Kidney glomerular epithelial cell (primary cell): ENCODE measurements at places on chromosomes 1 and 21.

- no peak for DNase-seq
Measured at GRCh38 chr21:40291560-40291959, 424.3 kb downstream of the PCP4 start.

DNA sequence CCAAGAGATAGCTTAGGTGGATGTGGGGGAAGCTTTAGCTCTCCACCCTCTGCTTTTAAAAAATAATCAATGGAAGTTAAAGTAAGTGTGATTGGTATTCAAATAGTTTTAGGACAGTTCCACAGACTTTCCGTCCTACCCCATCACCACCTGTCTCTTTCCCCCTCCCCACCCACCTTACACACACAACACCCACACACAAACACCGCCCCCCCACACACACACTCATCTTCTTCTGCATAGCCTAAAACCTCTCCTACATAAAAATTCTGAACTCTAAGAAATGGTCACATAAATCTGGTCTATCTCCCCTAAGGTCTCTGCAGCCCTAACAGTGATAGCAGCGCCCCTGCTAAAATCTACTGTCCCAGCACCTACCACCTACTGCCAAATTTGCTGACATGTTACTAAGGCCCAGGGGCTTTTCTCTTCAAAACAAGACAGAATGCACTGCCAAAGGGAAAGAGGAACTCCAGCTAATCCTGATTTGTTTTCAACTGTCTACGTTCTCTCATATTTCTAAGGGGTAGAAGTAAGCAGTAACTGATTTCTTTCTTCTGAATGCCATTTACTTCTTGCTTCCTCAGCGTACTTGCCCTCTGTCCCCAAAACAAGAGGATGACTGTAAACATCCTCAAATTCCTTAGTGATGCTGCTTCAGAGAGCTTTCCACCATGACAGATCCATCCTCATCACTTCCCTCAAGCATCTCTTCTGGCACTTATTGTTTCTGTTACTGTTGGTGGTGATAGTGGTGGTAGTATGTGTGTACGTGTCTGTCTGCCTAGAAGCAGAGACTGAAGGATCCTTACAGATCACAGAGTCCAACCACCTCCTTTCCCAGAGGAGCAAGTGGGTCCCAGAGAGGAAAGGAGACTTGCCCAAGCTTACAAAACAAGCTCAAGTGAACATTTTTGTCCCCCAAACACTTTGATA is 56.8 kb downstream of the LUZP1 start:
- no peak for DNase-seq

DNA sequence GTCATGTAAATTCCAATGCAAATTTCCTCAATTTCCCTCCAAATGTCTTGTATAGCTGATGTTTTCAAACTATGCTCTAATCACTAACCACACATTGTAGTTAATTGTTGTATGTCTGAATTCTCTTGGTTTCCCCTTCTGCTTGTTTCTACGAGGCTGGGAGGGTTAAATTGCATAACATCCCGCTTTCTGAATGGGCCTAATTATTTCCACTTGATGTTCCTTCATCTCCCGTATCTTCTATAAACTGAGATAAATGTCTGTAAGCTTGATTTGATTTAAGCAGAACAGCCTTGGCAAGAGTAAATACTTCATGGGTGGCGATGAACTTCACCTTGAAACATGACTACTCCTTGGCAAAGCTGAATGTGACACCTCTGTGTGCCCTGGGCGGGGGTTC is 72.2 kb downstream of the SERINC2 start:
- DNase-seq: no peak

- peak; percentile 94 for DNase-seq
Measured at GRCh38 chr1:245585252-245585959, 430.6 kb downstream of the KIF26B start.

DNA sequence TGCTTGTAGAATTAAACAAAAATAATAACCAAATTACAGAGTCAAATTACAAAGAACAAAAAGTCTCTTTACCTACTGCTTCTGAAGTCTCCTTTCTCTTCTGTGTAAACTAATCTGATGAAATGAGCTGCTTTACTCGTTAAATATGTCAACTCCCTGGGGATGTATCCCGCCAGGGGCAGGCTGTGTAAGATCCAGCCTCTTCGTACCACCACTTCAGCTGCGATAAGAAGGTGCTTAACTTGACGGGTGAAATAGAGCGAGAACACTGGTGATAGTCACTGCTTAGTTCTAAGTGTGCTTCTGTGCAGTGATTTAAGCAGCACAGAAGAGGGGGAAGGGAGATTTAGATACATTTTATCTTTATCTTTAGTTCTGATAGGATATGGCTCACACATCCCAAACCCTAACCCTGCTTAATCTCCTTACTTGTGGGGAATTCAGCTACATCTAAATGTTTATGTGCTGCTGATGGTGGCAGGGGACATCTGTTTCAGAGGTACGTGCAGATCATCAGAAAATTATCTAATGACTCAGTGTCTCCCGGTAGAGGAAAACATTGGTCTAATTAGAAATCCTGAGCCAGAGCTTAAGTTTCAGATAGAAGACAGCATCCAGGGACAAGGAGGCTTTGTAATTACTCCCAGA is 46.0 kb downstream of the RHOU start:
- no peak for DNase-seq

- DNase-seq: no peak
Measured at GRCh38 chr1:114011796-114012195, 32.5 kb downstream of the OLFML3 start.

GRCh38 chr1:175548774-175549173 is 194.6 kb downstream of the TNR start:
- DNase-seq: peak; percentile 96

- no peak for DNase-seq
Measured at GRCh38 chr1:228944935-228945371, 209.7 kb downstream of the RHOU start.

DNA sequence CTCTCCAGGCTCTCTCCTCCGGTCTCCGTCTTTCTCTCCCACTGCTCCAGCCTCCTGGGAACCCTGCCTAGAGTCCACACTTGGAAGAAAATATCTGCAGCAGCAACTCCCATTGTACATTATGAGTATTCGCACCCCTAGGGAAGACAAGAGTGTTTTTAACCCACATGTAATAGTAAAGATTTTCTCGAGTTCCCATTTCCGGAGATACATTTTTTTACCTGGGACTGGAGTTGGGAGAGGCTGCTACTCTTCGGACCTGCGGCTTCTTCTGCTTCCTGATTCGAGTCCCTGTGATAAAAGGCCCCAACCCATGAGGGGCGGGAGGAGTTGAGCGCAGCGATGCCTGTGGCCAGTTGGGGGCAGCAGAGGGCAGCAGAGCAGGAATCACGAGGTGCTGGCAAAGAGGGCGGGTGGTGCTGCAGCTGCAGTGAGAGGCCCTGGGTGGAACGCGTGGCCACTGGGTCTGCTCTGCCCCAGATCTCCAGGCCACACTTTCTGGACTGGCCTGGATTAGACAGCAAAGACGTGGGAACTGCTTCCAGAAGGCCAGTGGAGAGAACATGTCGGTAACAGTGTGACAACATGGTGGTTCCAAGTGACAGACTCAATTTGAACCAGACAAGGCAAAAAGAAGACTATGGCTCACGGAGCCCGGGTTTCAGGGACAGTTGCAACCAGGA is 221.0 kb upstream of the CSF3R start:
- DNase-seq: peak; percentile 16

DNA sequence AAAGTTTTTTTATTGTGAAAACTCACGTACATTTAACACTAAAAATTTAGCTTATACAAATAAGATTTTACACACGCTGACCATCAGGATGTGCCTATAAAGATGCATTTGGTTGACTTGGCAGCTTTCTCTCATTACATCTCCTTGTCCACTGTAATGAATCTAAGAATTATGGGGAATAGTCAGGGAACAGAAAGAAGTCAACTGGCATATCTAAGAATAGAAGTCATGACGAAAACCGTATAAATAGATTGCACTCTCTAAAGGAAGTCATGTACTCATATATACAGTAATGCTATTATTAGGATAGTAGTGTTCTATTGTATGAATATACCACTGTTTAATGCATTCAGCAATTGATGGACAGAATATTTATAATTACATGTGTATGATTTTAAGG is 575.8 kb upstream of the B3GALT2 start:
- DNase-seq: no peak

GRCh38 chr1:160090760-160091159 is 7.7 kb downstream of the IGSF8 start:
- DNase-seq: no peak

- DNase-seq: no peak
Measured at GRCh38 chr1:10068605-10069294, 36.0 kb downstream of the UBE4B start.
